HEK293T (cell line): ENCODE measurements at places on chromosomes 7 and 10.

- no peak for DNase-seq
Observed at GRCh38 chr10:18767981-18768380, 108.8 kb downstream of the ARL5B start.

GRCh38 chr10:121615435-121615793, 17.2 kb upstream of the FGFR2 start:
- no peak for DNase-seq

GRCh38 chr10:42475168-42476098, 162.9 kb downstream of the ZNF33B start:
- peak; percentile 50 for DNase-seq

DNA sequence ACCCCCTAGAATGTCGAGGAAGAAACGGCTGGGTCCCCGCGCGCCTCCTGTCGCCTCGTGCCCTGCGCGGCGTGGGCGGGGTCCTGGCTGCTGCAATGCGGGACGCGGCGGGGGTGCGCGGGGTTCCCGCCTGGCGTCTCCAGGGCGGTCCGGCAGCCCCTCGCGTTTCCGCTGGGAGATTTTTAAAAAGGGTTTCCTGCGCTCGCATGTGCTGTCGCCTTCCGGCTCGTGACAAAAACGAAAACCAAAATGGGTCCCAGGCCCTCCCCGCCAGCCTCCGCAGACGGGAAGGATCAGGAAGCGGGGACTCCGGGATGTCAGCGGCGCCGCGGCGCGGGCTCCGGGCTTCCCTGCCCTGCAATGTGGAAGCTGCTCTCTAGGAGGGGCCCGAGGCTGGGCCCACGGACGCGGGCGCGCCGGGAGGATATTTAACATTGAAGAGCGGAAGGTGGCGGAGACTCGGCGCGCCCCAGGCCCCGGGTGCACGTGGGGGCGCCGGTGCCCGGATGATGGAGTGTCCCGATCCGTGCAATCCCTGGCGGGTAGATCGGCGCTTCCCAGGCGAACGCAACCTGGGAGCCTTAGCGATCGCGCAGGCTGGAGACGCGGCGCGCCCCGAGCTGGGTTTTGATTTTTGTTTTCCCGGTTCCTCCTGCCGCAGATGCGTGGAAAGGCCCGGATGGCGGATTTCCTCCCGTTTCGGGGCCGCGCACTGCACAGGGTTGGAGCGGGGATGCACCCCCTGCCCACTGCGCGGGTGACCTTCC, 1.0 kb downstream of the PFKP start:
- DNase-seq, result peak; percentile 35

DNA sequence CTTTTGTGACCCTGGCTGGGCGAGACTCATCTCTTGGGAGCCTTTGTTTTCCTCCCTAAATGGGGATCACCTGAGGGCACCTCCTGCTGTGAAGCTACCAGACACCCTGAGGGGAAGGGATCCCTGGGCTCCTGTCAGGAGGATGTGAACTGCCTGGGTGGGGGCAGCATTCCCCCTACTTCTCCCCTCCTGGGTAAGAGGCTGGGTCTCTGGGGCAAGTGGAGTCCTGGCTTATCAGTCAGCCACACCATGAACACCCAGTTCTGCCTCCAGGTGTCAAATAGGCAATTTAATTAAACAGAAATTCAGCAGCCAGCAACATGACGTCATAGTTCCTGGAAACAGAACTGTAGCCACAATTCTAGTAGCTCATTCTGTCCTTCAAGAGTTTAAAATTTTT, 97.7 kb upstream of the RET start:
- no peak for DNase-seq

GRCh38 chr7:130277763-130278643, 11.3 kb downstream of the CPA2 start:
- DNase-seq, result peak; percentile 21

DNA sequence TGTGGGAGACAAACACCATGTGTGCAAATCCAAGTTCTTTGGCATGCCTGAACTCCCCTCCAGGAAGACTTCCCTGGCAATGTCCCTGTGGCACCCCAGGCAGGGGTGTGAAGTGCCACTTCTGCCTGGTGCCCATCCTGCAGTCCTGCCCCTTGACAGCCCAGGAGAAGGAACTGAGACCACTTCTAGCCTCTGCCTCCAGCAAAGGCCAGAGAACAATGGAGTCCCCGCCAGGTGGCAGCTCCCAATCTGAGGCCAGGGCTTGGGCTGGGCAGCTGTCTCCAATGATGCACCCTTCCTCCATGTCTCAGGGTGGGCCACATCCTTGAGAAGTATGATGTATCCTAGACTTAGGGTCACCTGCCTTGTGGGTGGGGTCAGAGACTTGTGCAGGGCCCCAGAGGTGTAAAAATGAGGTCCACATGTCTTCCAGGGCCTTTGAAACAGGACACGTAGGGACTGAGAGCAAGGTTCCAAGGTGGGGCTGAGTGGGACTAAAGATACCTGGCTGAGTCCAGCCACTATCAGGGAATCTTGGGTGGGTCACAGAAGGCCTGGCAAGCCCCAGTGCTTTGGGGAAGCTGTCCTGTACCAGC, 5.5 kb downstream of the FXYD4 start:
- no peak for DNase-seq

DNA sequence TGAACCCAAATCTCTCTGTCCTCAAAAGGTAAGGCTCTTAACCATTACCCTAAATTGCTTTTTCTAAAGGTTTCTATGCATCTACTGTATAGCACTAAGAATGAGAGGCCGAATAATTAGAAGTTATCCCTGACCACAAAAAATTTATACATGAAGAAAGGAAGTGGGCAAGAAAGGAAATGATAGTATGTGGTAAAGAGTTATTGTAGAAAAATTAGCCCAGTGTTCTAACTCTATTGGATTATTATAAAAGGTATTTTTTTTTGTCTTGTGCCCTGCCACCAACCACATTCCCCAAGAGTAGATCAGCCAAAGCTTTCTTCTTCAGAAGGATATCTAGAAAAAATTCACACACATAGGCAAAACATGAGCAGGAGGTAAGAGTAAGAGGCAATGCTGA, 45.4 kb downstream of the DKK1 start:
- DNase-seq, result no peak

GRCh38 chr10:114607358-114607998, 50.6 kb downstream of the ABLIM1 start:
- DNase-seq, result no peak

GRCh38 chr7:1610678-1611302, 41.0 kb upstream of the PSMG3 start:
- no peak for DNase-seq

DNA sequence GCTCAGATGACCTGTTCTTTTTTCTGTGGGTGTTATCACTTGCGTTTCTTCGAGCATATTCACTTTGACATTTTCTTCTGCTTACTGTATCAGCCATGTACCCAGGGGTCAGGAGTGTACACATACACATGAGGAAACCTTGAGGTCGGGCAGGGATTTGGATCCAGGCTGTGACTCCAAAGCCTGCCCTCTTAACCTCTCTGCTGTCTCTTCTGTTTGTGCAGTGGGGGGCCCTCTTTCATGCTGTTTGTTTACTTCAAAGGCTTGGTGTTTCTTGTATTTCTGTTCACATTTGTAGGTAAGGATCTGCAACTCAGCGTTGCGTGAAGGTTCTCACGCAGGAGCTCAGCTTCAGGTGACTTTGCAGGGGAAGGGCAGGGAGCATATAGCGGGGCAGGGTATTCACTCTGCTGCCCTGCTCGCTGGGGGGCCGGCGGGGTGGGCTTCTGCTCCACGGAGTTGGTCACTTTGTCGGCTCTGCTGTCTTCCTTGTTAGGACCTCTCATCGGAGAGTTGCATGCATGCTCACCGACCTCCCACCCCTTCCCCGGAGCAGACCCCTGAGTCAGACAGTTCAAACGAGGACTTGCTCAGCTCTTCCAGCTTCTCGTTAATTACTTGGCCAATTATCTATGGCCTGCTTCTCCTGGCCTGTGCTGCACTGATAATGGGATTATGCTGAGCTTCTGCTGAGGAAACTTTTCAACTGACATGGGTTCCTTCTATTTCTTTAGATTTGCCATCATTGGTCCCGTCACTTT, 77.5 kb downstream of the SDK1 start:
- no peak for DNase-seq

- no peak for DNase-seq
Observed at GRCh38 chr10:22365233-22365632, 19.9 kb downstream of the SPAG6 start.

- DNase-seq, result no peak
Observed at GRCh38 chr7:28579571-28579970, 167.3 kb downstream of the CREB5 start.

GRCh38 chr7:31735991-31736982, 49.3 kb downstream of the PPP1R17 start:
- DNase-seq, result peak; percentile 74

DNA sequence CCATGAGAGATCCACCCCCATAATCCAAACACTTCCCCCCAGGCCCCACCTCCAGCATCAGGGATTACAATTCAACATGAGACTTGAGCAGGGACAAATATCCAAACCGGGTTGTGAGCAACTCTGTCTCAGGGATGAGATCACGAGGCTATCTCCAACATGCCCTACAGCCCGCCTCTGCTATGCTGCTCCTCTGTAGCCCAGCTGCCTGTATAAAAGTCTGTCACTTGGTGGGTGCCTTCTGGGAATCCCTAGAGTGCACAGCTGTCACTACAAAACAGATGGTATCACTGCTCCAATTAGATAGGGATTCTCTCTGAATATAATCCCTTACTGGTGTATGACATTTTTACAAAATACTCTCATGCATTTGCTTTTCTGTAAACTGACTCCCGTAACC, 114.9 kb upstream of the NANOS1 start:
- DNase-seq, result no peak

DNA sequence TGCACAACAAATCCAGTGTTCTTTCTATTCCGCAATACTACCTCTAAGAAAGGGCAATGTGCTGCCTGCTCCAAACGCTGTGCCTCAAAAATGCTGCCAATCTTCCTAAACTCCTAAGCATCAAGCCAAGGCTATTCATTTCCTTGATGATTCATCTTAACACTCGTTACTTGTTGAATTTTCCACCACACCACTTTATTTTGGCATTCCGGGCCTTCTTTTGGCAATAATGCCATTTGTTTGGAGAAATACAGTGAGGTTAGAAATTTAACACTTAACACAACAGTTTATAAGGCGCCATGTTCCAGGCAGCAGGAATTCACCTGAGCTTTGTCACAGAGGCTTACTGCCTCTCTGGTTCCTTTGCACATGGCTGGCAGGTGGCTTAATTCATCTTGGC, 82.6 kb upstream of the ABCB5 start:
- DNase-seq, result no peak
